ENCODE measurements at places on chromosomes 2 and 18.

GRCh38 chr2:106800976-106801655, 84.9 kb downstream of the ST6GAL2 start:
- DNase-seq, result no peak

DNA sequence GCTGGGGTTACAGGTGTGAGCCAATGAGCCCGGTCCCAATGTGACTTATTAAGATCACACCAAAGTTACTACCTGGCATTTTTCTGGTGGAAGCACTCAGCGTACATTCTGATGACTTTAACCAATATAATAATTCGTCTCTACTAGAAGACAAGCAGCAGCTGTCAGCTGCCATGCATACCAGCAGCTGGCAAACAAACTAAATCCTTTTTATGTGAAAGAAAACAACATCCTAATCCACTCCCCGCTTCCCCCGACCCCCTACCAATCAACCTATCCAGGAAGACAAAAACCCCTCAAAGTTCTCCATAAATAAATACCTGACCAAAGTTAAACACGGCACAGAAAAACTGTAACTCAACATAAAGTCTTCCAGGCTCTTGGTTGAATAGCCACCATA, 42.1 kb downstream of the GPR155 start:
- DNase-seq, result no peak

DNA sequence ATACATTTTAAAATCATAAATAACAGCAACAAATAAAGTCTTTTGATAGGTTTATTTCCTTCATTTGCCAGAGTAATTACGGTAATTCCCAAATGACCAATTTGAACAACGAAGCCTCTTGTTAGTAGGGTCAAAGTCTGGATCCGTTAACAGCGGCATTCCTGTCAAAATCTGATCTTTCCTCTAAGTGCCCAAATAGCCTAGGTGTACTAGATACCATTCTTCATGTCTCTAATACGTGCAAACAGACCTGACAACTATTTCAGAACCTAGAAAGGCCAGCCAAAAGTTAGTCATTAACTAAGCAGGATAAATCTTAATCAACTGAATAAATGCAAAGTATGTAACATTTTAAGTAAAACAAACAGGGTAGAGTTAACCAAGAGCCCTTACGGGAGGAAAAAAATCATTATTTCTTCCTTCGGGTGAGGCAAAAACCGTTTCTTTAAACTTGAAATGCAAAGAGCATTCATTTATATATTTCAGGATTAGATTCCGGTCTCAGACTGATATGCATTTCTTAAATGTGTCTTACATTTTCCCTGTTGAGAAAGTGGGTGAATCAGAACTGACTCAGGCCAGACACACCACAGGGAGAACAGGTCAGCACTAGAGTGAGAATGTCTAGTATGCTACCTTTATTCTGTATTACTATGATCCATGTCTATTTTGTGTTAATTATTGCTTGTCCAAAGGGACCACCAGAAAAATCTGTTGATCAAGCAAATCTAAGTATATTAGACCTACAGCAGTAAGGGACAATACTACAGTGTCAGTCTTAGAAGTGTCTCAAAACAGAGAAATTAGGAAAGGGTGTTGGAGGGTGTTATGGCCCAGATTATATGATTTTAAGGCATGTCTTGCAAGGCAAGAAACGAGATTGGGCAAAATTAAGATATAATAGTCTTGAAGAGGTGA, 141.5 kb upstream of the NDUFV2 start:
- DNase-seq, result peak; percentile 34

GRCh38 chr2:119231975-119232665, 8.5 kb downstream of the STEAP3 start:
- no peak for DNase-seq

DNA sequence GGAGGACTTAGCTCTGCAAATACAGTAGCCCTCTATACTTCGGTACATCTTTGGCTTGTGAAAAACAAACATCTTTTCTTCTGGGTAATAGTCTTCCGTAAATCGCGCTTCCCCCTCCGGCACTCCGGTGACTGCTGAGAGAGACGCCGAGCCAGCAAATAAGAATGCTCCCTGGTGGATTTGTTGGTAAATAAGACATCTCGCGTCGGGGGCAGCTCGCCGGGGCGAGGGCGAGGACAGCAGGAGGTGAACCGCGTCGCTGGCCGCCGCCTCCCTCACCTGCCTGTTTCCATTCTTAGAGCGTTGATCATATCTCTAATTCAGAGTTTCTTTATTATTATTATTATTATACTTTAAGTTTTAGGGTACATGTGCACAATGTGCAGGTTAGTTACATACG, 117.6 kb downstream of the PMAIP1 start:
- no peak for DNase-seq

DNA sequence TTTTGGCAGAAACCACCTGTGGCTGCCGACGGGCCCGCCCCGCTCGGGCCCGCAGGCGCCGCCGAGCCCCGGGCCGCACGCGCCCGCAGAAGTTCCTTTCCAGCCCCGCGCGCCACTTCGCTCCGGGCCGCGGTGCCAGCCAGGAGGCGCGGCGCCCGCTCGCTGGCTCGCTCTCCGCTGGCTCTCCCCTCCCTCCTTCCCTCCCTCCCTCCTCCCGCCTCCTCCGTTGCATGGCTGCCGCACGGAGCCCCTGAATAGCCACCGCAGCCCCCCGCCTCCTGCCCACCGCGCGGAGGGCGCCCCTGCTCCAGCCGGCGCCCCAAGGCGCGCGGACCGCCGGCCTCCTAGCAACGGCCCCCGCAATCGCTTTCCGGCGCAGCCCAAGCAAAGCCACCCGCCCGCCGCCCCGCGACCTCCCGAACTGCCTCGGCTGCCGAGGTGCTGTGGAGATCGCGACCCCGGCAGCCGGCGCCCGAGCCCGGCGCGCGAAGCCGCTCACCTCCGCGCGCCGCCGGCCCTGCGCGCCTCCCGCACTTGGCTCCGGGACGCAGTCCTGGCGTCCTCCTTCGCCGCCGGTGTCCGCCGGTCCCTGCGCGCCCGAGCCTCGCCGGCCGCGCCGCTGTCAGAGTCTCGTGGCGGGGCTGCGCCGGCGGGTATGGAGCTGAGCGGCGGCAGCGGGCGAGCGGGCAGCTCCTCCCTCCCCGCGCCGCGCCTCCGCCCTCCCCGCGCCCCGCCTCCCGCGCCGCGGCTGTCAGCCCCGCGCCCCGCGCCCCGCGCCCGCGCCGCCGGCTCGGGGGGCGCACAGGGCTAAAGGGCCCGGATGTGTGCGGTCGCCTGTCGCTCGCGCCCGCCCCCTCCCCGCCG, at the start of gene ZBTB7C:
TSS of gene ZBTB7C (minus strand) at position 657 of the 864 bp plus-strand sequence.
- no peak for DNase-seq

- DNase-seq, result peak; percentile 53
These were observed 8.0 kb downstream of the TMBIM1 start for GRCh38 chr2:218284106-218284811.
